ENCODE measurements at places on chromosomes 16 and 17. TPM values are rescaled to one million over a fixed set of nuclear protein-coding genes. Genes with fewer than 3 reads are reported as not detected.

The TBC1D3D gene
- total RNA-seq, result 0.92 TPM

DNA sequence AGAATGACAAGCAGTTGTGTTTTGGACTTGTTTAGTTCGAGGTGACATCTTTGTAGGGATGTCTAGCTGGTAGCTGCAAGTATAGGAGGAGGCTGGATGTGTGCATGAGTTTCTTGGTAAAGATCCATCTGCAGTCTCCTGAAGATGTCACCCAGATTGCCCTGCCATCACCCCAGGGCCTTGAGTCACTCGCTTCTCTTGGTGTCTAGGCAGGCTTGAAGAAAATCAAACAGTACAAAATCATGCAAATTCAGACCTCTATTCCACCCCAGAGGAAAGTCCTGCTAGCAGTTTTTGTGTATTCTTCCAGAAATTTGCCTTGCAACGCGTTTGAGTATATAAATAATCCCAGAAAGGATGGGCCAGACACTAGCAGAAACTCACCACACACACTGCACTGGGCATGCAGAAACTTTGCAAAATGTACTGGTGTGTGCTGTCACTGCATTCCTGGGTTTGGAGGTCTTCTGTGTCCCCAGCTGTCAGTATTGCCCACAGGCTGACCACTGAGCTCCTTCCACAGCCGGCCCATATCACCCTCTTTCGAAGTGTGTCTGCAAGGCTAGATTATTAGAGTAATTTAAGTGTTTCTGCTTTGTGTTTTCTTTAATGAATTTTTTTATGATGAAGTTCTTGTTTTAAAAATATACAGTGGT is 51.5 kb downstream of the TENT4B start:
- DNase-seq, result no peak
- H3K36me3 ChIP-seq, result no peaks in the 10 kb centered on the region
- H3K4me3 ChIP-seq, result no peak overlapping the region
- peak overlapping the region; percentile 61 for H3K27ac ChIP-seq

DNA sequence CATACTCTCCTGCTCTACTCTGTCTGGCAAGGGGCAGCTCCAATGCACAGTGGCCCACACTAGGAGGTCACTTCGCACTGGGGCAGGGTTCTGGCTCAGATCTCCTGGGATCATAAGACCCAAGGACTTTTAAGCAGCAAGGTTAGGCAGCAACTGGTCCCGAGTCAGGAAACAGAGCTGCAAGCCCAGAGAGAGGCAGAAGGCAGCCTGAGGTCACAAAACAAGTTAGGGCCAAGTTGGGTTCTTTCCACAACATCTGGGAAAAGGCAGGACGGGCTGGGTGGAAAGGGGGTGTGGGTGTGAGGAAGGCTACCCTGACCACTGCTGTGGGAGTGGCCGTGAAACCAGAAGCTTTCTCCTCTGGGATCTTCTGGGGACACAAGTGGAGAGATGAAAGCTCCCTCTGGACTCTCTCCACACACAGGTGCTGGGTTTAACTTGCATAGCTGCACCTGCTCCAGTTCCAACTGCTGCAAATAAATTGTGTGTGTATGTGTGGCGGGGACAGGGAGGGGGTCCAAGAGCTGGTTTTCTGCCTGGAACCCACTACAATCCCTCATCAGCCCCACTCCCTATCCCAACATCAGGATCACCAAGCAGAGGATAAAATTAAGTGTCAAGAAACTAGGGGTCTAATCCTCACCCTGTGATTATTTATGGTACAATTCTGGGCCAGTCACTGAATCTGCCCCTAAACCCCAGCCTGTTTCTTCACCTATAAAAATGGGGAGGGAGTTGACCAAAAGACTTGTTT is 8.0 kb upstream of the TSPOAP1 start:
- peaks cover 5% of the 10 kb centered on the region for H3K27me3 ChIP-seq
- H3K27ac ChIP-seq, result peak overlapping the region; percentile 95
- no peaks in the 10 kb centered on the region for H3K36me3 ChIP-seq
- H3K4me3 ChIP-seq, result peak overlapping the region; percentile 46
- no peak for DNase-seq

DNA sequence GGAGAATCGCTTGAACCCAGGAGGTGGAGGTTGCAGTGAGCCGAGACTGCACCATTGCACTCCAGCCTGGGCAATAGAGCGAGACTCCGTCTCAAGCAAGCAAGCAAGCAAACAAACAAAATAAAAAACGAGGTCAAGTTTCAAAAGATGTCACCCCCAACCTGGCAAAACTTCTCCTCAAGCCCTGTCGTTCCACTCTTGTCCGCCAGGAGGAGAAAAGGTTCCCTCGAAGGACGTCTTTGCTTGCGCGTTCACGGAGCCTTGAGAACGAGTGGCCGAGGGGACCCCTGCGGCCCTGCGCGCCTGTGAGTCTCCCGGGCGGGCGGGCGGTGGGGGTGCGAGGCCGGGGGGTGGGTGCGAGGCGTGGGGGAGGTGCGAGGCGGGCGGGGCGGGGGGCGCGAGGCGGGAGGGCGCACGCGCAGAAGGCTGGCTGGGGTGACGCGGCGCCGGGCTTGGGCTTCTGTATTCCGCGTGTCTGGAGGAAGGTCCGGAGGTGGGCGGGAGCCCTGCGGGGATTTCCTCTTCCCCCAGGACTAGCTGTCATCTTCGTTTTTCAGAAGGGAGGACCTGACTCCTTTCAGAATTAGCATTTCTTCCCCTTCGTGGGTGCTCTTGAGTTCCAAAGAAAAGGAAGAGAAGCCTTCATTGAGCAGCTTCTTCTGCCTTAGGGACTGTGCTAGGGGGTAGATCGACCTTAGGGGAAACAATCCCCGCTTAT is 3.7 kb downstream of the SLC52A1 start:
- H3K27ac ChIP-seq, result peak overlapping the region; percentile 57
- H3K4me1 ChIP-seq, result peaks cover 12% of the 10 kb centered on the region
- H3K27me3 ChIP-seq, result peaks cover 15% of the 10 kb centered on the region

The OTOP2 gene
- not detected for total RNA-seq

GRCh38 chr16:29112755-29113347 is 128.0 kb downstream of the LAT start:
- no peak for DNase-seq
- no peak overlapping the region for H3K27ac ChIP-seq
- no peak overlapping the region for H3K4me3 ChIP-seq
- H3K4me1 ChIP-seq, result peaks cover 14% of the 10 kb centered on the region
- H3K36me3 ChIP-seq, result peaks cover 22% of the 10 kb centered on the region

DNA sequence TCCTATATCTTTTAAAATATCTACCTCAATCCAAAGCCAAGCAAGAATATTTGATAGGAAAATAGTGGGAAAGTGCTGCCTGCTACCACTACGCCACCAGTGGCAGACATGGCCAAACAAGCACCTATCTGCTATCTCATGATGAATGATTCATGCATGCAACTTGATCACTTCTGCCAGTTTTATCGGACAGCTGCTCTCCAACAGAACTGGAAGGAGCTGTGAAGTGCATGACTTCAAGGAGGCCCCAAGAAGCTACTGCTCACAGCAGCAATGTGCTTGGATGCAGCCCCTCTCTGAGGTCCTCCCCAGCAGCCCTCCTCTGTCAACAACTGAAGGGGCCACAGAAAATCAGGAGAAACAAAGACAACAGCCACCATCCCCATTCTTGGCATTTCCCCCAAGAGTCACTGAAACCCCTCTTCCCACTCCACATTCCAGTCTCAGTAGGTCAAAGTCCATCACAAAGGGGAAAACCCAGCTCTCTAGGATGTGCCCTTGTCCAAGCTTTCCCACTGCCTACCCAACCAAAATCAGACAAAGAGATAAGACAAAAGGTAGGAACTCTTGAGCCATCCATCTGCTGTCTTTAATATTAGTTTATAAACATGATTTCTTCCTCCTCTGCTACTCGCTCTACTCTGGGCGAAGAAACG is 215.3 kb downstream of the C16orf78 start:
- no peak overlapping the region for H3K27ac ChIP-seq
- no peak overlapping the region for H3K4me3 ChIP-seq
- no peaks in the 10 kb centered on the region for H3K4me1 ChIP-seq

DNA sequence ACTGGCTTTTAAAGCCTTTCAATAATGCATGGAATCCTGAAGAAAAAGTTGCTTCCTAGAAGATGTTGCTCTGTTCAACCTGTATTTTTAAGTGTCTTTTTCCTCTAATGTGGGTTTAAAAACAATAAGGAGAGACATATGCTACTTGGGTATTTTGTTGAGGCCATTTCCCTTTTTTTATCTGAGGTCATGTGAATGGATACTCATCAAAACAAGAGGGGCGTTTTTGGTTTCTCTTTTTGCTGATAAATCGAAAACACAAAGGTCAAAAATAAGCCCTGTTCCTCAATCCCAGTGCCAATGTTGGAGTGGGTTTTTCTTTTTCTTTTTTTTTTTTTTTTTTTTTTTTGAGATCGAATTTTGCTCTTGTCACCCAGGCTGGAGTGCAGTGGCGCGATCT is 468.0 kb upstream of the RBFOX1 start:
- no peaks in the 10 kb centered on the region for H3K4me1 ChIP-seq
- H3K36me3 ChIP-seq, result no peaks in the 10 kb centered on the region
- no peak for DNase-seq
- no peak overlapping the region for H3K4me3 ChIP-seq
- H3K27me3 ChIP-seq, result no peaks in the 10 kb centered on the region
- no peak overlapping the region for H3K27ac ChIP-seq

DNA sequence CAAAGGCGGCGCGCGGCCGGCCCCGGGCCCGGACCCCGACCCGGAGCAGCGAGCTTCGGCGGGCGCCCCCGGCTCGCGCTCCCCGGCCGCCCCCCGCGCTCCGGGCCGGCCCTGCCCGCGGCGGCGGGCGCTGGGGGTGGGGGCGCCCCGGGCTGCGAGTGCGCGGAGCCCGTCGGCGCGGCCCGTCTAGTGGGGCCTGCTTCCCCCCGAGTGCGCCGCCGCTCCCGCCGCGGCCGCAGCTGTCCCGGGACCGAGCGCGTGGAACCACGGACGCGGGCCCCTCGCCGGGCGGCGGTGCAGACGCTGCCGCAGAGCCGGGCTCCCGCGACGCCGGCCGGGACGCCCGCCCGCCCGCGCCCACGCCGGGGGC is 308 bp downstream of the ADCY9 start:
- H3K4me1 ChIP-seq, result peaks cover 49% of the 10 kb centered on the region
- H3K36me3 ChIP-seq, result no peaks in the 10 kb centered on the region
- no peaks in the 10 kb centered on the region for H3K27me3 ChIP-seq
- no peak overlapping the region for H3K27ac ChIP-seq
- DNase-seq, result no peak

DNA sequence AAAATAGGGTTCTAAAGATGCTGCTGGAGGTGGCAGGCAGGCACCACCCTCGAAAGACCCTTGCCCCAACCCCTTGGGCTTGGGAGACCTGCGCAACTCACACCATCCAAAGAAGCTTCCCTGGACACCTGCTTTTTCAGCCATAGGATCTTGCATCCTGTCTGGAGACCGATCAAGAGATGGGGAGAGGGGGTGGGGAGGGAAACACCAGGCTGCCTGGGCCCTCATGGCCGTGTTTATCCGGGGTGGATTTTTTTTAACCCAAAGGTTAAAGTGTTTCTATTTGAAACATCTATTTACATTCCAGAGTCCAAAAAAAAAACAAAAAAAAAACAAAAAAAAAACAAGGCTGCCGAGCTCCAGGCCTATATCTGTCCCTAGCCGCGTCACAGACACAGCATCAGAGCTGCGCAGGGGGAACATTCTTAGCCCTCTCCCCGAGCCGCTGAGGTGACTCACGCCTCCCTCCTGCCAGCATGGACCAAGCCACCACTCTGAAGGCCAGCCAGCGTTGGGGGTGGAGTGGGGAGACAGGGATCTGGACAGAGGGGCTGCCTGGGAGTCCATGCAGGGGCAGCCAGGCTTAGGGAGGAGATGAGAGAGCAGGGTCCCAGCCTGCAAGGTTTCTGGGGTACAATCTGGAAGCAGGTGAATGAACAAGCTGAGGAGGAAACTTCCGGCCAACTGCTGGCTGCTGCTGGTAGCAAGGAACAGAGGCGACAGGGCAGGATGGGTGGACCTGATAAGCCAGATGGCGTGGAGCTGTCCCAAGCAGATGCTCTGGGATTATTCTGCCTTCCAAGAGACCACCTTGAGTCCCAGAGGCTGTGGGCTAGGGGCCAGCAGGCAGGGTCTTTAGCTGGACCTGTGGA is 14.8 kb downstream of the HDAC5 start:
- peak overlapping the region; percentile 54 for H3K4me3 ChIP-seq
- H3K36me3 ChIP-seq, result peaks cover 30% of the 10 kb centered on the region
- peaks cover 84% of the 10 kb centered on the region for H3K4me1 ChIP-seq
- no peaks in the 10 kb centered on the region for H3K27me3 ChIP-seq
- DNase-seq, result peak; percentile 63

GRCh38 chr17:42872251-42872965 is 21.4 kb downstream of the AOC3 start:
- H3K4me1 ChIP-seq, result no peaks in the 10 kb centered on the region
- H3K4me3 ChIP-seq, result no peak overlapping the region
- no peak overlapping the region for H3K27ac ChIP-seq
- H3K27me3 ChIP-seq, result no peaks in the 10 kb centered on the region

The KRT31 gene
- total RNA-seq, result not detected

DNA sequence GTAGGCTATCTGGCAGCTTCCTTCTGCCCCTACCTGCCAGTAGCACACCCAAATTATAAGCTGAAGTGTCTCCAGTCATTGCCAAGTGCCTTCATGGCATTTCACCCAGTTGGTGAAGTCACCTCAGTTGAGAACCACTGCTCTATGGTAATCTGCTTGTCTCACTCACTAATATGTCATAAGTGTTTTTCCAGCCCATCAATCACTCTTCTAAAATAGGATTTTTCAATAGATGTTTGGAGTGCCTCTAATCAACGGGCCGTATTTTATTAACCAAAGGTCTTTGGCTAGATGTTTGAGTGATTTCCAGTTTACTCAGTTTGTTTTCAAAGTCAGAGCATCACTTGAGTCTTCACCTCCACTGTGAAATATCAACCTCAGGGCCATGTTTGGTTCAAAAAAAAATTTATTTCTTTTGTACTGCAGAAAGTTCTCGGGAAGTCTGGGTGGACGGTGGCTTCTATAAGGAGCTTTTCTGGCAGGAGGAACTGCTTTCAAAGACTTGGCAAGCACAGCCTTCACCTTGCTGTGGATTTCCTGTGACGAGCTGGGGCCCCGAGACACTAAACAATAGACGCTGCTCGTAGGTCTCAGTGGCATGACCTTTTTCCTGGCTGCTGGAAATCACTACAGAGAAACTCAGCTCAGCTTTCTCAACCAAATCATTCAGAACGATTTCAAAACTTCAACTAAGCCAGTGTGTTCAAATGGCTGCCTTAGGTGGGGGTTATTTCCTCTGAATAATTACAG is 95.2 kb upstream of the FOXF1 start:
- no peaks in the 10 kb centered on the region for H3K36me3 ChIP-seq
- DNase-seq, result no peak
- peak overlapping the region; percentile 37 for H3K27ac ChIP-seq
- H3K4me3 ChIP-seq, result no peak overlapping the region
- no peaks in the 10 kb centered on the region for H3K4me1 ChIP-seq

The COG1 gene
- 36.4 TPM for total RNA-seq

The NPIPA8 gene
- 0.80 TPM for total RNA-seq

DNA sequence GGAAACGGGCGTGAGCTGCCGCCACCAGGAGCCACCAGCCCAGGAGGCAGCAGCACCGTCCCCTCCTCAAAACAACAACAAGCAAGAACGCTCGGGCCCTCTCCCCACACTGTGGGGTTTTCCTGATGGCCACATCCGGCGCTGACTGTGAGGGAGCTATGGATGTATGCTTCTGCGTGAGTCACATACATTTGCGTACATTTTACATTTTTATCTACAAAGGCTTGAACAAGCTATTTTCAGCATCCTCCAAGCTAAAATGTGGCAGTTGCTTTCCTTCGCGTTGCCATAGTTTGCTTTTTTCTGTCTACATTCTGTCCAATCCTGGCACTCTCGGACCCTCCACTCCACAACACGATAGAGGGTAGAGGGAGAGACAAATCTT is 2.0 kb upstream of the ABR start:
- no peaks in the 10 kb centered on the region for H3K27me3 ChIP-seq
- H3K4me3 ChIP-seq, result no peak overlapping the region
- H3K27ac ChIP-seq, result no peak overlapping the region
- no peak for DNase-seq
- H3K36me3 ChIP-seq, result no peaks in the 10 kb centered on the region

The CASKIN1 gene
- 0.09 TPM for total RNA-seq
